ENCODE measurements at places on chromosomes 2 and 18. TPM values are rescaled to one million over a fixed set of nuclear protein-coding genes. Genes with fewer than 3 reads are reported as not detected.

CAVIN2 gene
- total RNA-seq = 24.1 TPM

DNA sequence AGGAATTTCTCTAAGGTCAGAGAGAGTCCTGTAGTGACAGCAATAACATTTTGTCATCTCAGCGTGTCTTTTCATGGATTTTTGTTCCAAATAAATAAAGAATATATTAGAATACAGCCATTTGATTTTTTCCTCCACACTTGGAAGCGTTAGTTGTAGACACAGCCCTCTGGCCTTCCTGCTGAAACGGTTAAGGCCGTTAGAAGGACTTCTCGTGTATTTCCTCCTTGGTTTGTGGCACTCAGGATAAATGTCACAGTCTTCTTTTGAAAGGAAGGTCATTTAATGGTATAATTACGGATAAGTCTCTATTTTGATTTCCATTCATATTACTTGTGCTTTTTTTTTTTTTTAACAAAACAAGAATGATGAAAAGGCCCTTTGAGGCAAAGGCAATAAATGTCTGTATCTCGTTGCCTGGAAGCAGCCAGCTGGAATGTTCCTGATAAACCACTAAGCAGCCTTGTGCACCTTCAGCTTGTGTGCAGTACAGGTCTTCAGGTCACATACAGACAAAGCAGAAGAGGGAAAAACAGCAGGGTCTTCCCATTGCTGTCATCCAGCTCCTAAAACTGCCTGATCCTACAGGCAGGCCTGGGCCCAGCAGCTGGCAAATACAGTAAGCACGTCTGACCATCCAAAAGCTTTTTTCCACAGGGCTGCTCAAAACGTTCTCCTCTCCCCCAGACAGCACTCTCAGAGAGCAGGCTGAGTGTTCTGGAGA, 14.4 kb downstream of the EFR3B start:
- no peak for DNase-seq

DNA sequence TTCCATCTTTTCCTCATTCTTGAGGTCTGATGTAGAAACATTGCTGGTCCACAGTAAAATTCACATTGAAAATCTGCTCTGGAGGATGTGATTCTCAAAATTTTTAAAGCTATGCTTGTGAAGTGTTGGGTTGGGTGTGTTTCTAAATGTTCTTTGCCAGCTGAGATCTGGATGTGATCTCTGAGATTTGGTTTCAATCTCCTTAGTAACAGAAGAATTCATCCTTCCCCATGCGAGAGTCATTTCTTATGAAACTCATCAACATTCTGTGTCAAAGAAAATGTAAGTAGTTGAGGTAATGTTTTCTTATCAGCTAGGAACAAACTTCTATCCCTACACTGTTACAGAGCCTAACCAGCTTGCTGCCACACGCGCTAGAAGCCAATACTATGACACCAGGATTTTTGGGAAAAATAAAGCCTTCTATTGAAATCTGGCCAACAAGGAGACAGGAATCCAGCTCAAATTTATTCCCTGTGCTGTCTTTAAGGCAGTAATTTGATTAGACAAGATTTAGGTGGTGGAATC, 134.9 kb downstream of the PTH2R start:
- DNase-seq = no peak

GRCh38 chr18:76927223-76927725, 104.9 kb downstream of the ZNF236 start:
- no peak for DNase-seq
